A172 (cell line): ENCODE measurements at places on chromosomes 6 and 20. TPM values are rescaled to one million over a fixed set of nuclear protein-coding genes. Genes with fewer than 3 reads are reported as not detected.

Gene AIF1
- not detected in 2 replicates for total RNA-seq

Gene MAD2L1BP
- 23.0 and 38.0 TPM in 2 replicates for total RNA-seq

Gene SOX4
- 8.8 and 10.5 TPM in 2 replicates for total RNA-seq

Gene SLC17A1
- total RNA-seq: not detected in 2 replicates

Gene COX4I2
- not detected in 2 replicates for total RNA-seq

Gene PI3
- total RNA-seq: not detected in 2 replicates

Gene POM121L2
- total RNA-seq: not detected in 2 replicates

Gene C6orf52
- total RNA-seq: 15.2 and 16.5 TPM in 2 replicates

Gene BACH2
- total RNA-seq: 0.03 and 0.65 TPM in 2 replicates

GRCh38 chr6:72770959-72771358, 149.1 kb downstream of the KCNQ5 start:
- DNase-seq: no peak

- DNase-seq: no peak
These were observed 27.8 kb downstream of the FYN start for GRCh38 chr6:111845441-111845871.

DNA sequence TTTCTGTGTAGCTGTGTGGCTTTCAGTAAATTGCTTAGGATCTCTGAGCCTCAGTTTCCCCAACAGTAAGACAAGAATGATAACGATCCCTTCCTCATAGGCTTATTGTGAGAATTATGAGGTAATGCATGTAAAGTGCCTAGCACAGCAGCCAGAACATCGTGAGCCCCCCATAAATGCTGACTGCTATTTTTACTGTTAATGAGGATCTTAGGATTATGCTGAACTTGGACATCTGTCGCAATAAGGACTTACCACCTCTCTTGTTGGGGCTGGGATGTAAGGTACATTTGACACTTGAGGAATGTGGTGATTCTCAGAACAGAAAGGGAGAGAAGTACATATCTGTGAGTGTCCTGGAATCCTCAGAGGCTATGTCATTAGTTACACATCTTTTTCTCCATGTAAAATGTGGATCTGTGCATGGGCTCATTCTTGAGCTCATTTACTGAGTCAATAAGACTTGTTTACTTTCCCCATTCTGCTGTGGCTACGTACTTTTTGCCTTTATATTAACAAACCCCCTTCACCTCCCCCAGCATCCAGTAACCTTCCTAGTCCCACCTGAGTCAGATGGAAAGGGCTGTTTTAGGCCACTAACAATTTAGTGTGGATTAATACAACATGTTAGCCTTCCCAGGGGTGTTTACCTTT, 64.4 kb upstream of the PLEKHG1 start:
- DNase-seq: no peak

- peak; percentile 13 for DNase-seq
These were observed 146.8 kb downstream of the RPS12 start for GRCh38 chr6:132961122-132961521.

DNA sequence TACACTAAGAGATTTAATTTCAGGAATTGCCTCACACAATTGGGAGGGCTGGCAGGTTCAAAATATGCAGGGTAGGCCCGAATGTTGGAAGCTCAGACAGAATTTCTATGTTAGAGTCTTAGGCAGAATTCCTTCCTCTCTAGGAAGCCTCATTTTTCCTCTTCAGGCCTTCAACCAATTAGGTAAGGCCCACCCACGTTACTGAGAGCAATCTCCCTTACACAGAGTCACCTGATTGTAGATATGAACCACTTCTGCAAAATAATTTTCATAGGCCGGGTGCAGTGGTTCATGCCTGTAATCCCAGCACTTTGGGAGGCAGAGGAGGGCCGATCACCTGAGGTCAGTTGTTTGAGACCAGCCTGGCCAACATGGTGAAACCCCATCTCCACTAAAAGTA, 50.2 kb upstream of the HIVEP1 start:
- DNase-seq: no peak

GRCh38 chr6:335572-335971, 43.3 kb downstream of the DUSP22 start:
- DNase-seq: no peak

DNA sequence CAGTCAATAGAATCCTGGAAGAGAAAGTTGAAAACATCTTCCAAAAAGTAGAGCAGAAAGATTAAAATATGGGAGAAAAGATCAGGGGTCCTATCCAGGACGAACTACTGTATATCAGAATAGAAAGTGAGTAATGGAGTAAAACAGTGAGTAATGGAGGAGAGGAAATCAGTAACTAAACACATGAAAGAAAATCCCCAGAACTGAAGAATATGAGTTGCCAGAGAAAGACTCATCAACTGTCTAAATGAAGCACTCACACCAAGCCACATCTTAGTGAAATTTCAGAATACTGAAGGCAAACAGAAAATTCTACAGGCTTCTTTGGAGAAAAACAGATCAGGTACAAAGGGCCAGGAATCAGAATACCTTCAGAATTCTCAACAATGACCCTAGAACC, 14.9 kb downstream of the IL17A start:
- DNase-seq: no peak

- no peak for DNase-seq
These were observed 101.3 kb upstream of the UFL1 start for GRCh38 chr6:96420294-96420693.

- no peak for DNase-seq
These were observed 128.2 kb downstream of the GPX5 start for GRCh38 chr6:28653876-28654275.

DNA sequence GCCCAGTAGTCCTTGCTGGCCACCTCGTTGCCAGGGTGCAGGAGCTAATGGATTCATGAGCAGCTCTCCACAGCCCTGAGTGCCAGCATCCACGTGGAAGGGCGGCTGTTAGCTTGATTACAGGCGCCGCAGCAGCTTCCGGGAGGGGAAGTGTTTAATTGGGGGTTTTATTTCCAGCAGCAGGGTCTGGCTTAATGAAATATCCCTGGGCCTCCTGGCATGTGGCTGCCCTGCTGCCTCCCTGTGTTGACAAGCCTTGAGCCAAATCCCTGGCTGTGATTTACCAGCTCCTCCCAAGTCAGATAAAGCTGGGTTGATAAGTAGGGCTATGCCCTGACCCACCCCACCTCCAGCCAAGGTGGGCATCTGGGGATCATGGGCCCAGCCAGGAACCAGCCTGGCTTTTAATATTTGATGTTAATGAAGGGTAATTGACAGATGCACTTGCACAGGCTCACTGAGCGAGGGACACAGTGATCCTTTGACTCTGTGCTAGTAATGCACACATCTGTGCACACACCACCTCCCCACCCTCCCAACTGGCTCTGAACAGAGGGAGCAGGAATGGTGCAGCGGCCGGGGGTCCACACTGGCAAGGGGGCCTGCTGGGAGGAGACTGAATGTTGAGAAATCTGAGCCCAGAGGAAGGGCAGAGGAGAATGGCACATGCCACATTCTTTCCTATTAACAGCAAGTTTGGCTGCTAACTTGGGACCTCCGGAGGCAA, 13.6 kb downstream of the GLP1R start:
- no peak for DNase-seq

GRCh38 chr20:51450221-51450712, 92.3 kb downstream of the NFATC2 start:
- no peak for DNase-seq

DNA sequence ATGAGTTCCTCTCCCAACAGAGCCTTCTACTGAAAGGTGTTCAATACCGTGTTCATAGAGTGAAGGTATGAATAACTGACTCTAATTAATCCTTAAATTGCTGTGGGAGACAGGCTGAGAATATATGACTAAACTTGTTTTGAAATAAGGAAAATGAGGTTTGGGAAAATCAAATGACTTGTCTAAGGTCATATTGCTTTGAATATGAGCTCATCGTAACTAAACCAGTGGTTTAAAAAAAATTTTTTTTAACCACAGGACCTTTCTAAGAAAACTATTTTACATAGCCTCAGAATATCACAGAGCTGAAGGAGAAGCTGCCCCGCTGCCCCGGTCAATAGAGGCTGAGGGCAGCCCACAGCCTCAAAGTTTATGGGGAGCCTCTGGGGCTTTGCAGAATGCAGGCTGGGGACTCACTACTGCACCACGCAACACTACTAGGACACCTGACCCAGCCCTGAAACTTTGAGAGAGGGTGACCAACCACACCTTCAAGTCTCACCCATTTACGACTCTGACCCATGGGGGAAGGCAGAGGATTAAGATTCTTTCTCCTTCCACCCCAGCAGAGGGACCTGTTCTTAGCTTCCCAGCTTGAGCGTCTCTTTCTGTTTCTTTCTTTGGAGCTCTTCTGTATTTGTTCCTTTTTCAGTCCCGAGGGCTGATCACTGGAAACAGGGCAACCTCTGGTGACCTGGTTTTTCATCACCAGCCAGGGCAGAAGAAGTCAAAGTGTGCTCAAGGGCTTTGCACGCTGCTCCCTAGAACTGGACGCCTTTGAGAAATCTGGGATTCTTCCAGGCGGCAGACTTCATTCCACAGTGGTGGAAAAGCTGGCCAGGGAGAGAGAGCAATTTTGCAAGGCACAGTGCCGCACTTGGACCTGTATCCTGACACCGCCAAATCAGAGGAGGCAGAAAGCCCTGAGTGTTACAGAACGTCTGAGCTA, 220.2 kb downstream of the ATXN1 start:
- DNase-seq: no peak

DNA sequence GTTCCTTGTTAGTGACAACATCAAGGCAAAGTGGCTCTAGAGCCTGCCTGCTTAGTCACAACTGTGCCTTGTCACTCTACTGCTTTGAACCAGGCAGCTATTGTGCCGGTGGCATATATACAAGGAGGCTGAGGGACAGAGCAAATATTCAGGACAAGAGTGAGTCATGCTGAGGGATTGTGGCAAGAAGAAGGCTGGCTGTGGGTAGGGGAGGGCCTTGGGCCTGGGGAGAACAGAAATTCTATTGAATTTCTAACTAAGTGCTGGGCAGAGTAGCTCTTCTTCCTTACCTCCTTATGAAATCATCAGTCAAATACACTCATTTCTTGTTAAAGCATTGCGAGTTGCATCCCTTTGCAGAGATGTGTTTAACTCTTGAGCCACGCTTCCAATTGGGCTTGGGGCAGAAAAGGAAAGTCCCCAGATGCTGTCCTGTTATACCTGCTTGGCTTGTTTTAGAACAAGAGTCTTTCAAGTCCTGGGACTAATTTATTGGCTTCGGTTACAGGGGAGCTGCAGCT, 59.7 kb downstream of the PFDN4 start:
- peak; percentile 54 for DNase-seq
